ENCODE measurements at places on chromosomes 4 and X.
A peak's percentile ranks its signal among the peaks of the same experiment; 100 is the strongest.

- DNase-seq, result no peak
Measured at GRCh38 chr4:13905543-13905942, 278.0 kb upstream of the BOD1L1 start.

DNA sequence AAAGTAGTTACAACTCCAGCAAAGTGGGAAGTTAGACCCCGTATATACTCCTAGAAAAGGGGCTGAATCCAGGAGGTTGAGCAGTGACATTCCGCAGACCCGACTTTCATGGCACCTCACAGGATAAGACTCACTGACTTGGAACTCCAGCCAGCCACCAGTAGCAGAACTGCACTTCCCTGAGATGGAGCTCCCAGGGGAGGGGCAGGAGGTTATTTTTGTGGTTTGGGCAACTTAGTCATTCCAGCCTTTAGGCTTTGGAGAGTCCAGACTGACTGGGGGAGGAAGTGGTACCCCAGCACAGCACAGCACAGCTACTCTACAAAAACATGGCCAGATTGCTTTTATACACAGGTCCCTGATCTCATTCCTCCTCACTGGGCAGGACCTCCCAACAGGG is 319.1 kb downstream of the PCDH19 start:
- DNase-seq, result no peak

GRCh38 chr4:72110886-72111285 is 79.1 kb downstream of the NPFFR2 start:
- DNase-seq, result no peak

- DNase-seq, result no peak
Measured at GRCh38 chr4:168560184-168561180, 63.6 kb downstream of the PALLD start.

DNA sequence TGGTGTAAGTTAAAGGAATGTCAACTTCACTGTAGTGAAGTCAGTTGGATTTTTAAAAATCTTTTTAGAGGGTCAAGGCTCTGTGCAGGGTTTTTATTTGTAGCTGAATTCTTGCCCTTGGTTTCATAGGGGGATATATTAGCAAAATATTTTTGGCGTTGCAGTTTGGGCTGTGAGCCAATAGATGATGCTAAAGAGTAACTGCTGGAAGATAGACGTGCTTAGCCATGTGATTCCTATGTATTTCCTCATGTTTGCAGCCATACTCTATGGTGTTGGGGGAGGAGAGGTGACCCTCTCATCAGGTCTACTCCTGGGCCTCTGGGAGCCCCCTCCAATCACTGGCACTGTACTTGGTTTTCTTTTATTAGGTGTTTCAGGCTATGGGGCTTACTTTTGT is 246.7 kb upstream of the ARHGAP24 start:
- DNase-seq, result no peak

GRCh38 chr4:179145746-179146525 is 1703.7 kb upstream of the AGA start:
- DNase-seq, result no peak

GRCh38 chrX:2824886-2825285 is 3.8 kb upstream of the GYG2 start:
- DNase-seq, result no peak

- no peak for DNase-seq
Measured at GRCh38 chrX:49120091-49120490, 3.4 kb downstream of the GPKOW start.

DNA sequence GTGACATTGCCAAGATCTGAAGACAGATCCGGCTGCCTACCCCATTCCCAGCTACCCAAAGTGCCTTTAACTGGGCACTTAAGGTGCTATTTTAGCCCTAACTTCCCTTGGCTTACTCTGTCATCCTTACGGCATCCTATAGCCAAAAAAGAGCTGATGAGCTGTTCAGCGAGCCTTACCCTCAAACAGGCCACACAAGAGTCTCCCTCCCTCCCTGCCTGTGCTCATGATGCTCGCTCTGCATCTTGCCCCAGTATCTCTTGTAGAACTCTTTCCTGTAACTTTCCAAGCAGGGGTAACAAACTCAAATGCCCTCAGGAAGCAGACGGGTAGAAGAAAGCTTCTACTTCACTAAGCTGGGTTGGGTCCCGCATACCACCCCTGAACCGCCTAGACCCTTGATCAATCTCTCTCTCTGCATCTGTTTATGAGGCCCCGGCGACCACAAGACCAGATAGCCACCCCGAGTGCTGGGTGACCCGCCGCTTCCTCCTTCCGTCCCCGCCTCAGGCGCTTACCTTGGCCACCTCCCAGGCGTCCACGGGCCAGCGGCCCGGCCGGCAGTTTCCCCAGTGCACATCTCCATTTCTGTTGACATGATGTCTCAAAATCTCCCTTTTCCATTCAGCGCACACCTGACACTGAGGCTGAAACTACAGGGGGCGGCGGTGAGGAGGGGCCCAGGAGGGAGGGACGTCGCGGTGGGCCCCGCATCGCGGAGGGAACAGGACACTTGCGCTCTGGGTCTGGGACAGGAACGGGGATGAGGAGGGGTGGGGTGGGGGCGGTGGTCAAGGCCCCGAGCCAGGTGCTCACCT is 663 bp downstream of the CXorf38 start:
- DNase-seq, result peak; percentile 26

DNA sequence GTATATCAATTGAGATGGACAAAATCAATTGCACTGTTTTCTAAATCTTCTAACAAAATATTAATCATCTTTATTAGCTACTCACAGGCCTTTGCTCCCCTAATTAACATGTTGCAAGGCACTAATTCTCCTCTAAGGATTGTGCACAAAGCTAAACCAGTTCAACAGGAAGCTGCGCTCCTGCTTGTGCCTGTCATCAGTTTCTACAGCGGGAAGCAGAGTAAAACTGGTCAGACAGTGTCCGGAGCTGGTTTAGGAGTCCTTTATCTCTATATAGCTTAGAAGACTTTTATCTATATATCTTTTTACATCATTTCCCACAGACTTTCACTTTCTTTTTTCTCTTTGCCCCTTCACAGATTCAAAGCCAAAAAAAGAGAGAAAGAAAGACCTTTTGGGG is 79.1 kb downstream of the ELOVL6 start:
- peak; percentile 14 for DNase-seq

GRCh38 chr4:54855191-54855854 is 197.6 kb downstream of the KIT start:
- DNase-seq, result no peak

- no peak for DNase-seq
Measured at GRCh38 chrX:54817220-54817820, 9.8 kb downstream of the MAGED2 start.

DNA sequence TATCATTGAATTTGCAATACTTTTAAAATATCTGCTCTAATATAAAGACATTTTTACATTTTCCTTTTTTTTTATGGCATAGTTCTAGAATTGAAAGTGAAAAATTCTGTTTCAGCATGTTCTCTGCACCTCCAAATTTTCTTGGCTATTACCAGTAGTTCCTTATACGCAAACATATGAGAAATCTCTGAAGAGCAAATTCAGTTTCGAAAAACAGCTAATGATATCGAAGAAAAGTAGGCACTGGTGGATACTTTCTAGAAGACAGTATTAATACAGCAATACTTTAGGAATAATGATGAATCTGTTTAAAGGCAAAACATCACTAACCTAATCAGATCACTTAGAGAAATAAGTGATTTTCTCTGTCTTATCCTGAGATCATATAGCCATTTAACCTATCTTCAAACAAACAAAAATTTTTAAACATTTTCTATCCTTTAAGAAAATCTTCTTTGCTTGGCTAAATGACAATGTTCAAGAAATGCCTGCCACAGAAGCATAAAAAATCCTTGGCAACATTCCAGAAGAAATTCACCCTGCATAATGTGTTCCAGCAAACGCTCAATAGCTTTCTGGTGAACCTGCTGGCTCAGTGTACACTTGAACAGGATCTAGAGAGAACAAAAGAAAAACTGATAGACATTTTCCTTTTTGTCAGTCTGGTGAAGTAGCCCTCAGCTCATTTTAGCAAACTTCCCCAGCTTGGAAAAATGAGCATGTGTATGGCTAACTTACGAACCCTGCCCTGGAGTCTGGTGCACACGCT is 51.2 kb upstream of the KLF3 start:
- no peak for DNase-seq

DNA sequence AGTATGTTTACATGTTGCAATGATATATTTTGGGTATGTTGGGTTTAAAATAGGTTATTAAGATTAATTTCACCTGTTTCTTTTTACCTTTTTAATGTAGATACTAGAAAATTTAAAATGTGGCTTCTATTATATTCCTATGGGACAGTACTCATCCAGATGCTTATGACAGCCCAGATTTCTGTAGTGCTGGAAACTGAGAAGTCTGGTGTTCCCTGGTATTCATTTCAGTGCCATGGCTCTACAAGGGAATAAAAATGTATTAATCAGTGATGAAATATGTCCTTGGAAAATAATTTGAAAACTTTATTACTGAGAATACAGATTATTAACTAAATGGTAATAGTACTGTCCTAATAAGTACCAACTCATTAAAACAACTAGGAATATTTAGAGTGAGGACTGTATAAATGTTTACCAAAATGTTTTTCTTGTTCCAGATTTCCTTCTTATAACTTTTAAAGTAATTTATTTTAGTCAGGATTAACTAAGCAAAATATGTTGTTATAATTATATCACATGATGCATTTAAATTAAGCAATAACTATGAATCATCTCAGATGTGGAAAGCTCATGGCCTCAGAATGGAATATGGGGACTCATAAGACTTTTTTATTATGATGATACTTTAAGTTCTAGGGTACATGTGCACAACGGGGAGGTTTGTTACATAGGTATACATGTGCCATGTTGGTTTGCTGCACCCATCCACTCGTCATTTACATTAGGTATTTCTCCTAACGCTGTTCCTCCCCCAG is 25.3 kb downstream of the ARHGAP24 start:
- DNase-seq, result peak; percentile 75
